Cerebellar cortex (tissue), 1 donor: ENCODE measurements at places on chromosomes 11 and 22.

GRCh38 chr11:3165152-3165705, at the start of gene OSBPL5:
Gene OSBPL5 (minus strand): TSS chr11:3165310. CDS start chr11:3129148, 36,162 bp downstream.
- DNase-seq: peak; percentile 50

DNA sequence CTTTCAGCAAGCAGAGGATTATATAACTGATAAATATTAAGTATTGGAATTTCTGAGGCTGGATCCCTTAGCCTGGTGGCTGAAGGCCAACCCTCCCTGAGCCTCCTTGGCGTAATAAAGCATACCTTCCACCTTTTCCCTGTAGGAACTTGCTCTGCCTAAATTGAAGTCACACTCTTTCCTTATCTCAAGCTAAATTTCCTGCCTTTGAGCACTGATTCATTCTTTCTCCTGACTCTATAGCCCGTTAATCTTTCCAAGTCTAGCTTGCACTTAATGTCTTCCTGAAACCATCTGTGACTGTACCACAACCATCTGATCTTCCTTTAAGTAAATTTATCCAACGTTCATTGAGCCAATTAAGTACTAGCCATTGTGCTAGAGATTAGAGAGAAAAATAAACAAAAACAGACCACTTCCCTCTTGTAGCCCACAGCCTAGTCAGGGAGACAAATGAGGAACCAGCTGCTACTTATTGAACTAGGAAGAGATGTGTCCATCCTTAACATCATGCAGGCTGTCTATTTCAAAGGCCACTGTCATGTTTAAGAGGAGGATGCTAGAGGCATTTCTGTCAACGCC, 62.9 kb downstream of the GRK3 start:
- DNase-seq: no peak

- no peak for DNase-seq
These were observed 62.2 kb downstream of the MORC2 start for GRCh38 chr22:30906411-30906810.

- DNase-seq: no peak
These were observed 12.5 kb downstream of the ATXN10 start for GRCh38 chr22:45684169-45684568.

GRCh38 chr11:80694385-80694784, 1253.6 kb upstream of the TENM4 start:
- DNase-seq: no peak

DNA sequence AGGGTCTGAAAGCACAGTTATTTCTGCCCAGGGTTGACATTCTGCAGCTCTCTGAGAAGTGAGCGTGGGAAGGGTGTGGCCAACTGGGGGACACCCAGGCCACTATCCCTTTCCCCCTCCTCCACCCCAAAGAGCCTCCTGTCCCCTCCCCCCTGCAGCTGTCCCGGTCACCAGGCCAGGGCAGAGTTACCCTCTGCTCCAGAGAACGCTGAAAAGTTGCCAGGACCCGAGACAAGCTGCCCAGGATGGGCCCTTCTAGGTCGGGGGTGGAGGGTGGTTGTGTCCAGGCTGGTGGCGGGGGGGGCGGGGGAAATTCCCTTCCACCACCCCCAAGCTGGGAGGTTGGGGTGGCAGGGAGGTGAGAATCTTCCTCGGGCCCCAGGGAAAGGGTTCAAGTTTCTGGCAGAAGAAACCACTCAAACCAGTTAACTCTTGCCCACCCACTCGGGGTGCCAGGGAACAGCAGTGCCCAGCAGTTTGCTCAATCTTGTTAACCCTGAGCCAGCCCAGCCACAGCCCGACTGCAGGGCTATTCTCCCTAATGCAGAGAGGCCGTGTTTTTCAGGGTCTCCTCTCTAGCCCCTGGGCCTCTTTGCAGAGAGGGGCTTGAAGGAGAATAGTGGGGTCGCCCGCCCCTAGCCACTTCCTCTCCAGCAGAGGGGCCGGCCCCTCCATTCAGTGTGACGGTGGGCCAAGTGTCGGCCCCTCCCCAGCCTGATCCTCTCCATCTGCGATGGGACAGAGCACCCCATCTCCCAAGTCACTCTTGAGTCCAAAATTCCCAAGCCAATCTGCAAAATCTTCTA, 697 bp downstream of the LGALS1 start:
- peak; percentile 30 for DNase-seq

GRCh38 chr11:66706989-66707388, 22.0 kb downstream of the SPTBN2 start:
- no peak for DNase-seq

GRCh38 chr11:95556342-95557163, 233.0 kb downstream of the FAM76B start:
- peak; percentile 5 for DNase-seq

DNA sequence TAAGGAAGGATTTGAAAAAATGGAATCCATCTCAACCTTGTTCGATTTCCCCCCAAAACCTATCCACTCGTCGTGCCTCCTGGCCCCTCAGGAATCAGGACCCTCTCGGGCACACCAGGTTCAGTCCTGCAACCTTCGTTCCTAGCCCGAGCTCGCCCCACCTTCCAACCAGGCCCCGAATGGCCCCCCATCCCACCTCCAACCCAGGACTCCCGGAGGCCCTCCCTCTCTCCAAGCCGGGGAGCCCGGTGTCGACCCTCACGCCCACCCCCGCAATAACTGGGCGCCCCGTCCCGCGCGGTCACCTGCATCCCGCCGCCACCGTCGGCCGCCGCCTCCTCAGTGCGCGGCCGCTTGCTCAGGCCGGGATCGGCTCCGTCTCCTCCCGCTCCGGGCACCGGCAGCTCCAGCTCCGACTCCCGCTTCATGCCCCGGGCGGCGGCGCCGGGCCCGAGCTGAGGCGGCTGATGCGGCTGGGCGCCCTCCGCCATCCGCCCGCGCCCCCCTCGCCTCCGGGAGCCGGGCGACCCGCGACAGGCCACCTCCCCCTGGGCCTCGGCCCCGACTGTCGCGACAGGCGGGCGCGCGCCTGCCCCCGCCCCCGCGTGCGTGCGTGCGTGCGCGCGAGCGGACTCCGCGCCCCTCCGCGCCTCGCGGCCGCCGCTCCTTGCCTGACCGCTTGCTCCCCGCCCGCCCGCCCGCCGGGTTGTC, 534 bp downstream of the RBFOX2 start:
- no peak for DNase-seq

- no peak for DNase-seq
These were observed 17.4 kb upstream of the BACE1-AS start for GRCh38 chr11:117273550-117274289.

DNA sequence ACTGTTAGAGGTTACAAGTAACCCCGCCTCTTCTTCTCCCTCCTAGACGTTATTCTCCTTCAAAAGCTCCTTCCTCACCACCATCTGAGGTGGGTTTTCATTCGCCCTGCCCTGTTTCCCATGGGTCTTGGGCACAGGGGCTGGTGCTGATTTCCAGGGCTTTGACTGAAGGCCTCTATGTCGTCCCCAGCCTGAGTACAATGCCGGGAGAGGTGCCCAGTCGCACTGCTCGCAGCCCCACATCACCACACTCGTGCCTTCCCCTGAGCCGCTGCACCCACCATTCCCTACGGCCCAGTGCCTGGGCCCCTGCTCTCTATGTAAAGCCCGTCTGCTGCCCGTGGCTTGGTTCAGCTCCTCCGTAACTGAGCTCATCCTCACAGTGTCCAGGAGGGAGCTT, 169.8 kb downstream of the DSCAML1 start:
- no peak for DNase-seq

DNA sequence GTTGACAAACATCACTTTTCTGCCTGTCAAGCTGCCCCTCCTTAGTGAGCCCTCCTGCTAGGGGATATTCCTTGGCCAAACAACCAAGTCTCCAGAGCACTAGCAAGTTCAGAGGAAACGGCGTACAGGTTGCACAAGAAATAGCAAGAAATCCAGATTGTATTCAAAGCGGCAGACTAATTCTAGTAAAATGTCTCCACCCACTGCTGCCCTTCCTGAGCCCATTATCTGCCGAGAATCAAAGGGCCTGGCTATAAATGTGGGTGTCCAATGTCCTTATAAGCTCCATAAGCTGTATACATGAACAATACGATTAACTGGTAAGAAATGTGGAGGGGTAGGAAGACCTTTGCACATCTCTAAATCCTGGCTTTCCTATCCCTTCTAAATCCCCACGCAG, 44.0 kb upstream of the AKIP1 start:
- DNase-seq: no peak

GRCh38 chr11:115885535-115886421, 381.6 kb upstream of the CADM1 start:
- DNase-seq: no peak

DNA sequence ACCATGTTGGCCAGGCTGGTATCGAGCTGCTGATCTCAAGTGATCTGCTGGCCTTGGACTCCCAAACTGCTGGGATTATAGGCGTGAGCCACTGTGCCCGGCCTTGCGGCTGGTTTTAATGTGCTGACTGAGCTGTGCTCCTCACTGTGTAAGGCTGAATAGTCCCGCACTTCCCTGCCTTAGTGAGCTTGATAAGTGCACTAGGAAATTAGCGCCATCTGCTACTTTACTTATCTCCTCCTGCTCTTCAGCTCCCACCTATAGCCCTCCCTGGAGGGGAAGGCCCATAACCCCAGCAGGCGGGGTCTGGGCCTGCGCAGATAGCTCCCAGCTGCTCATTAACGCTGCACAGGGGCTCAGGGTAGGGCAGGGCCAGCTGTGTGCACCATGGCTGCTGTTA, 49.4 kb downstream of the CLMP start:
- DNase-seq: no peak

GRCh38 chr22:24208012-24208749, 26.9 kb downstream of the SUSD2 start:
- DNase-seq: no peak

DNA sequence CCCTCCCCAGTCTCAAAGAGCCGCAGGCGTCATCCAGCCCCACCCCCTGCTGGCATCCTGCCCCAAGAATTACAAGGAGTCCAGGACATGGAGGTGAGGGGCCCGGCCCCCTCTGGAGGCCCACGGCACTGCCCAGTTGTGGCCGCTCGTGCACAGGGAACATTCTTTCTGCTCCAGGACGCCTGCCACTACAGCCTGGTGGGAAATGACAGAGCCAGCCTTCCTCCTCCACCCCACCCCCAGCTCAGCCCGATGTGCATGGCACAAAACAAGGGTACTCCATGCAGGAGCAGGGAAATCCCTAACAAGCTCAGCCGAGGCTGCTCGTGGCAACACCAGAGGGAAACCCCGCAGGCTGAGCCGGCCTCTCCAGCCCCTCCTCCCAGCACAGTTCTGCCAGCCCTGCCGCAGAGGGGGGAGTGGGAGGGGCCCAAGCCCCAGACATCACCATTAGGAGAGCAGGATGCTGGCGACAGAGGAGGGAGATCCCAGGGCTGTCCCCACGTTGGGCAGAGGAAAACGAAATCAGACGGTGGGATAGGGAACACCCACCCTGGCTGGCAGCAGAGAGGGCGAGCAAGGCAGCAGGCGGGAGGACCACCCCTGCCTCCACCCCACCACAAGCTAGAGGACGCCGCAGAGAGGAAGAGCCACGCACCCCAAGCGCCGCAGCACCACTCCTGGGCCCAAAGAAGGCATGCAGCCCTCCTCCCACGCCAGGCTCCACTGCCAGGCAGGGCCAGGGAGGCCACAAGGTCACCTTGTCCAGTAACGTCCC, 10.0 kb downstream of the IGSF9B start:
- peak; percentile 59 for DNase-seq

DNA sequence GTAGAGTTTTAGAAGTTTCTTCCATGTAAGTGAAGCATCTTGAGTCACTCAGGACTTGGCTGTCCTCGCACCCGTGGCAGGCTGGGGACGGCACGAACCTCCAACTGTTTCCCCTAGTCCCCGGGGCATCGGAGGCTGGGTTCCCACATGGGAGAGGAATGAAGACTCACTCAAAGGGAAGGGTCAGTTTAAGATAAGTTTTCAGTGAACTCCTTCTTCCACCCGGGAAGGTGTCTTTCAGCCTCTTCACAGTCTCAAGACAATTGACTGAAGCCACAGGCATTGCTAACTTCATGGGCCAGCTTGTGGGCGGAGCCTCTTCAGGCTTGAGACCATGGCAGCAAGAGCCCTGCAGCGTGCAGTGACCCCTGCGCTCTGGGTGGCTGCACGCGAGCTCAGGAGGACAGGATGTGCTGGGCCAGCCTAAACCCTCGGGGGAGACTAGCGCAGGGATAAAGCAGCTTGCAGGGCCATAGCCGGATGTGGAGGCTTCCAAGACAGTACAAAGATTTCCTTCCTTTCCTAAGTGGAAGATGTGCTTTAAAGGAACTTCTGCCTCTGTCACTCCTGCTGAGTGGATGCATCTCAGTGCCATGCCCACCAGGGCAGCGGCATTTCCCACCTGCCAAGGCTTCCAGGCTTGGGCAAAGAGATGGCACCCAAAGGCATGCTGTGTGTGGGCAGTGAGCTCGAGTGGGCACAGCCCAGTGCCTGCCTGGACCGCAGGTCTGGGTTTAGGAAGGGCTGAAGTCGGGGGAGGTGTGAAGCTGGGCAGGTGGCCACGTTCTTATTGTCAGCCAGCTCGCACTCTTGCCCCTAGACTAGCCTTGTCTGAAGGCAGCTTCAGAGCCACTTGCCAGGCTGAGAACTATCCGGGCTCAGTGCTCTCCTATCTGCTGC, 32.9 kb downstream of the PPIL2 start:
- DNase-seq: no peak

DNA sequence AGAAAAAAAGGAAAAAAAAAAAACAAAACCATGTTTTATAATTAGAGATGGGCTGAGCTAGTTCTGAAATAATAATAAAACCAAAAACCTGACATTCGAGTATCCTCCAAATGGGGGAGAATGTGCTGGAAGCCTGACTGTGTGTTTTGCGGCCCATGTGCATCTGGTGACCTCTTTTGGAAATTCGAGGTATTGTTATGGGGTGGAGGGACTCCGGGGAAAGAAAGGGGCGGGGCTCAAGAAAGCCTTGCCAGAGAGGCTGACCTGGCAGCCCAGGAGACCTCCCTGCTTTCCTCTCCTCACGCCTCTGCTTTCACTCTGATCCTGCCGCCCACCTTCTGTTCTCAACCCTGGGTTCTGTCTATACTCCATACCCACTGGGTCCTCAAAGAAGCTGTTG, 72.9 kb downstream of the CTTN start:
- DNase-seq: peak; percentile 31

- DNase-seq: no peak
These were observed 102.6 kb downstream of the CSNK2A3 start for GRCh38 chr11:11250470-11250869.

DNA sequence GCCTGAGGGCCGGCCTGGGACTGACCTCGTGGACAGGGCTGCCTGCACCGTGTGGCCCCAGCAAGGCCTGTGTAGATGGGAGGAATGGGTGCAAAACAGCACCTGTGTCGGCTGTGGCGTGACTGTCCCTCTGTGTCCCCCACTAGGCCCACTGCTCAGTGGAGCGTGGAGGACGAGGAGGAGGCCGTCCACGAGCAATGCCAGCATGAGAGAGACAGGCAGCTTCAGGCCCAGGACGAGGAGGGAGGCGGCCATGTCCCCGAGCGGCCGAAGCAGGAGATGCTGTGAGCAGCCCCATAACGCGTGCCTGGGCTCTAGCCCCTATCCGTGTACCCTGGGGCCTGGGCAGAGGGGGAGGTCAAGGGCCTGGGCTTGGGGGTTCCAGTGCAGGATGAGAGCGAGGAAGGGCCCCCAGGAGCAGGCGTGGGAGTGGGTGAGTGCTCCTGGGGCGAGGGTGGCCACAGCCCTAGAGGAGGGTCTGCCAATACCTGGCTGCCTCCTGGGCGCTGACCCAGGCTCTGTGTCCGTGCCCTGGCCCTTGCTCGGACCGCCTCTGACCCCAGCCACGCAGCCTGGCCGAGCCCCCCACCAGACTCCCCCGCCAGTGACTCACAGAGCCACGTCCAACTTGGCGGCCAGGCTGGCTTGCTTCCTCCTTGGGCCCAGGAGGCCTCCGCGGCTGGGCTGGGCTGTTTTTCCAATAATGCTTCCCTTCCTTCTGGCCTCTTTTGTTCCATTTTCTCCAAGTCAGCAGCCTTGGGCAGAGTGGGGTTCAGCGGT, 11.6 kb downstream of the PRR33 start:
- no peak for DNase-seq
